GM23338 (cell line): ENCODE measurements at places on chromosomes 5 and 9. TPM values are rescaled to one million over a fixed set of nuclear protein-coding genes. Genes with fewer than 3 reads are reported as not detected.

- DNase-seq, result no peak
Observed at GRCh38 chr9:88497224-88497623, 37.8 kb upstream of the NXNL2 start.

- peak; percentile 71 for DNase-seq
Observed at GRCh38 chr9:133715866-133716563, 22.1 kb downstream of the SARDH start.

DNA sequence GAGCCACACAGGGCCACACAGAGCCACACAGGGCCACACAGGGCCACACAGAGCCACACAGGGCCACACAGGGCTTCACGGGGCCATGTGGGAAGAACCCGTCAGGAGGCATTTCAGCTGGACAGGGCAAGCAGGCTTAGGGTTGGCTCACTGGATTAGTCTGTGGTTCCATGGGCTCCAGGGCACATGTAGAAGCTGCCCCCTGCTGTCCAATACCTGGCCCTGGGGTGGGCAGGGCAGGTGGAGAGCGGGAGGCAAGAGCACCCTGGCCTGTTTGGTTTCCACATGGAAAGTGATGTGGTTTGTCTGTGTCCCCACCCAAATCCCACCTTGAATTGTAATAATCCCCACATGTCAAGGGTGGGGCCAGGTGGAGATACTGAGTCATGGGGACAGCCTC is 16.4 kb upstream of the LPCAT1 start:
- no peak for DNase-seq

The DNAJB5 gene
- polyA plus RNA-seq, result 20.3 and 22.6 TPM in 2 replicates

DNA sequence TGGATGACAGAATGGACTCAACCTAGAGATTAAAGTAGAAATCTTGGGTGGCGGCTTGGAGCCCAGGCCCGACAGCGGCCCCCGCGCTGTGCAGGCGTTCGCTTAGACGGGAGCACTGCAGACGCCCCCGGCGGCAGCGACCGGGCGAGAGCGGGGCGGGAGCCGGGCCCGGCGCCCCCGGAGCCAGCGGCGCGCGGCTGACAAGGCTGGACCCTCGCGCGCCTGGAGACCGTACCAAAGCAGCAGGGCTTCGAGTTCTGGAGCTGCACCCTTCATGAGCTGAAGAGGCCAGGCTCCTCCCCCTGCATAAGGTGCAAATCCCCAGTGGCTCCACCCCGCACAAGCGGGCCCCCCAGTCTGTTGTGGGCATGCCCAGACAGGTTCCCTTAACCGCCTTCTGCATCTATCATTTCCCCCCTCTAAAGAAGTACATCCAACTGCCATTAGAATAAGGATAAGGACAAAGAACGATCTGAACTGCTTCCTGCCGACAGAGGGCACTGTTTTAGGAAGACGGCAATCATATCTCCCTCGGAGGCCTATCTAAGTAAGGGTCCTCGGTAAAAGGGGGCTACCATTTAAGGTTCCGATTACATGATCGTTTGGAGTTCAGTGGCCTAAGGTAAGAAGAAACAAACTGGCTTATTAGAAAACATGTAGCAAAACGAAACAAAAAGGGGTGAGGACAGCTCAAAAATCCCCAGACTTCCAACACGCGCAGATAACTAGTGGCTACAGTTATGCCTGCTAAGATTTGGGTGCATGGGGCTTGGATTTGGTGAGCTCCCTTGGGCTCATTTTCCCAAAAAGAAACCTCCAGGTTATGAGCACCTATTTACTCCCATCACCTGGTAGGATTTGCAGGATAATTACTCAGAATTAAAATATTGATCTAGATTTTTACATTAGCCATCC is 66.3 kb downstream of the RGMB start:
- peak; percentile 48 for DNase-seq

DNA sequence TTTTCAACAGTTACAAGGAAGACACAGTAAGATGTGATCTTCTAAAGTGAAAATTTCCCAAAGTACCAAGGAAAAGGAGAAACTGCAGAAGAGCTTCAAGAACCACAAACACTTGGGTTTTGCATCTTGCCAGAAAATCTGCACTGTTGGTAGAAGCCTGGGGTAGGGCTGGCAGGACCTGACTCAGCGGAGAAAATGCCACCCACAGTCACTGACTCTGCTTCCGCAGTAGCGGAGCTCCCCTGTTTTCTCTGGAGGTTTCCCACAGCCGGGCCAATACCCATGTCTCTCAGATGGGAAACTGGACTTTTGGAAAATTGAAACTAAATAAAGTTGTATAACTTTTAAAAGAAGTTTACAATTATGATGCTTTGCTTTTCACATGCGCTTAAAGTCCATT is 104.2 kb downstream of the MEF2C start:
- DNase-seq, result no peak

GRCh38 chr9:13386935-13387733 is 107.6 kb upstream of the MPDZ start:
- no peak for DNase-seq

DNA sequence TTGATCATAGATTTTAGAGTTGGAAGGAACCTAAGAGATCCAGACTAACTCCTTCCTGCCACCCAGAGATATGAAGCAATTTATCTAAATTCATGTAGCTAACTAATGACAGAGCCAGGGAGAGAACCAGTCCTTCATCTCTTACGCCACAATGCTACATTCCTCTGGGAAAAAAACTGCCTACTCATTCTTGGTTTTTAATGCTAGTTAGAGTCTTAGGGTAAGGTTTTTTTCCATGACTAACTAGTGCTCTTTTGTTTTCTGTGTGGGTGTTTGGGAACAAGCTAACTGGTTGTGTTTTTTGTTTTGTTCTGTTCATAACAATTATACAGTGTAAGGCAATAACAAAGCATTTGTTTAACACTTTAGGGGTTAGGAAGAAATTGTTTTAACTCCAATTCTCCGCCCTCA is 52.4 kb downstream of the SLC44A1 start:
- DNase-seq, result peak; percentile 83

DNA sequence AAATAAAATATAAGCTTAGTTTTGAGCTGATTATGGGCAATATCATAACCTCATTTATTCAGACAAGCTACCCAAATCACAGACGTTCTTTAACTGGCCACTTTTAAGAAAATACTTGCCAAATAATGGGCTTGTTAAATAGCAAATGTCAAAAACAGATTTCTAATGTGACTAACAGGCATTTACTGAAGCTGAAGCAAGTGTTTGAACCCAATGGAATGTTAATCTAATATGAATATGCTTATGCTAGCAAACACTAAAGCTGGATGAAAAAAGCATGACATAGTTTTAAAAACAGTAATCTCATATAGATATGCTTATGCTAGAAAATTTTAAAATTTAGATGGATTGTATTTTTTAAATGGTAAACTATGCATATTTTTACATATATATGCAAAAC is 411.6 kb upstream of the PTGER4 start:
- DNase-seq, result no peak

DNA sequence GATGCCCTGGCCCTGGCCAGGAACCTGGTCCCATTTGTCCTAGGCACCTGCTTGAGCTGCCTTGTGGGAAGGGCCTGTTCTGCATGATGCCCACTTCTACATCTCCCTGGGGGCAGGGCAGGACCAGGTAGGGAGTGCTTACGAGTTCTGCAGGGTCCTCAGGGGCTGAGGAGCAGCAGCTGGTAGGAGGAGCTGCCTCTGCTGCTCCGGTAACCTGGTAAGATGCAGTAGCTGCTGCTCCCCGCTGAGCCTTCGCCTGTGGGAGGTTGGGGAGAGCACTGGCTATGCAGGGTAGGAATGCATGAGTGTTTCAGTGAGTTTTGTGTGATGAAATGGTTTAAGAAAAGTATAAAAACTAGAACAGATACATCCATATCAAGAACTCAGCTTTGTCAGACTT is 13.6 kb downstream of the LRRC8A start:
- peak; percentile 54 for DNase-seq

The GAPT gene
- not detected in 2 replicates for polyA plus RNA-seq

DNA sequence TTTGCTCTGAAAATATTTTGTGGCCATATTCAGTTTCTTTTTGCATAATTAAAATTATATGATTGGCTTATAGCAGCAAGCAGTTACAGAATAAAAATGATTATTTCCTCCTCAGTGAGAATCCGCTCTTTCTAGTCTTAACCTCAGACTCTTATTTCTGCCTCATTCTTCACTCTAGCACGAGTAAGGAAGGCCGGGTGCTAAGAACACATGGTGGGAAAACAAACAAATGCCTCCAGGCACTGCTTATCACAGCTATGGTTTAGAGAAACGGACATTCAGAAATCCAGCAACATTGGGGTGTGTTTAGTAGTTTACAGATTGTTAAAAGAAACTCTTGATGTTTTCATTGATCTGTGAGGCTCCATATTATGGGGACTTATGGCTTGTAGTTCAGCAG is 168.7 kb downstream of the KDM4C start:
- no peak for DNase-seq
